Activated T-helper 17 cell treated with anti-CD3 and anti-CD28 coated beads, Interleukin-2, amount 50 U/mL, for 72 hours (primary cell): ENCODE measurements at places on chromosomes 6 and 20. TPM values are rescaled to one million over a fixed set of nuclear protein-coding genes. Genes with fewer than 3 reads are reported as not detected.
A peak's percentile ranks its signal among the peaks of the same experiment; 100 is the strongest.

- ATAC-seq: no peak
Measured at GRCh38 chr6:152086223-152086873, 278.9 kb downstream of the ESR1 start.

MRAP2 gene
- total RNA-seq: not detected

DNA sequence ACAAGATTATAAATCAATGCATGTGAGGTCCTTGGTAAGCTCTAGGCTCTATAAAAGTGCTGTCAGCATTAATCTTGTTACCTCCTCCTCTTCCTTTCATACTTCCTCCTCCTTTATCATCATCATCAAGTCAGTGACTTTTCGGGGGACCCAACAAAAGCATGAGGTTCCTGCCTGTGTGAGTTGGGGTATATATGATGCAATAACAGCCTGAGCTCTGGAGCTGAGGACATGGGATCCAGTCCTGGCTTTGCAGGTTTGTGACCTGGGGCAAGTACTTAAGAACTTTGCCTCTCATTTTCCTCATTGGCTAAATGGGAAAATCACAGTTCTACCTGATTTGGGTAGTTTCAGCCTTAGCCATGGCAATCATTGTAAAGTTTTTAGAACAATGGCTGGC is 7.1 kb upstream of the PHACTR3 start:
- no peak for ATAC-seq

TMEM244 gene
- total RNA-seq: not detected

AGER gene
- 50.2 TPM for total RNA-seq

DNA sequence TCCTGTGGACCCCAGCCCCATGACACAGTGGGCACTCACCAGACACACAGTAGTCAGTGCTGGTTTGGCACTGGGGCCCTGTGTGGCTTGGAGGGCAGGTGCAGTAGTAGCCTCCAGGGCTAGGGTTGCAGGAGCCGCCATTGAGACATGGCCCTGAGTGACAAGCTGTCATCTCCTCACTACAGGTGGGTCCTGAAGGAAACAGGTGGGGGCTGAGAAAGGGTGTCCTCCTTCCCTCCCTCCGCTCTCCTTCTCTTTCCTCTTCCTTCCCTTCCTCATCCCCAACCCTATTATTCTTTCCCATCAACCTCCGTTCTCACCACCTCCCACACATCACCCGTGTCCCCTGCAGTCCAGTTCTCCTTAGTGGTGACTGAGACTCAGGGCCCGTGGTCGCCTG is 10.2 kb downstream of the NOTCH4 start:
- ATAC-seq: no peak

DNA sequence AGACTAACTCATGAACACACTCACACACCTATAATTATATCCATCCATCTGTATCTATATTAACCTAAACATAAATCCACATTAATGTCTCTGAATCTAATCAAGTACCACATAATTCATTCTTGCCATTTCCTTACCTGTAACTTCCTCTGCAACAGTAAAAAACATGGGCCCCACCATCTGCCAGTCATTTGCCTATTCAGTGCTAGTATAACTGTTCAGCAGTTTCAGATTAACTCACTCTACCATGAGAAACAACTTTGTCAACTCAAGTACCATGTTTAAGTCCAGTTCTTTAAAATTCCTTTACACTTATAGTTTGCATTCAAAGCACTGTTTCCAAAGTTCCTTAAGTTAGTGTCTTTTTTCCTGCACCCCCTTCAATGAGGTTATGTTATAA is 68.8 kb downstream of the LAMP5 start:
- ATAC-seq: no peak

FAM184A gene
- total RNA-seq: 9.5 TPM

PHF1 gene
- 27.2 TPM for total RNA-seq

- peak; percentile 36 for ATAC-seq
Measured at GRCh38 chr20:43752561-43753301, 25.9 kb upstream of the GTSF1L start.

ZSCAN31 gene
- total RNA-seq: 0.63 TPM

GRCh38 chr20:44900231-44900854 is 9.5 kb upstream of the PABPC1L start:
- ATAC-seq: peak; percentile 87

- ATAC-seq: no peak
Measured at GRCh38 chr6:154958469-154958868, 36.6 kb upstream of the TIAM2 start.

SLC24A3 gene
- not detected for total RNA-seq

- no peak for ATAC-seq
Measured at GRCh38 chr6:158764926-158765325, 54.2 kb downstream of the EZR start.

GRCh38 chr6:132788658-132789395 is 9.6 kb downstream of the SLC18B1 start:
- ATAC-seq: peak; percentile 54

DNA sequence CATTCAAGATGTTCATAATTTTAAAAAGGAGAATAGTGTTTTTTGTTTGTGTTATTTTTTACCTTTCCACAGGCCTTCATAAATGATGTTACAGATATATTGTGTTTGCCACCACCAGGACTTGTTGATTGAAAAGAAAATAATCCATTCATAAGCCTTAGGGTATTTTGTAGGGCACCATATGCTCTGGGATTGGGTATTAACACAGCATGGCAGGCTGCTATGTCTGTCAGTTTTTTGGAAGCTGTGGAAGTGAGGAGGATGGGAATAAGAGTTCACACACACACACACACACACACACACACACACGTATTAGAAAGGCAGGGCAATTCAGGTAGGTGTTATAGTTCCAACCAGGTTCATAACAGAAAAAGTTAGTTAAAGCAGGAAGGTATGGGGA is 237.9 kb downstream of the HDGFL1 start:
- ATAC-seq: no peak

- peak; percentile 62 for ATAC-seq
Measured at GRCh38 chr6:6724539-6725467, 136.3 kb downstream of the LY86 start.

- no peak for ATAC-seq
Measured at GRCh38 chr6:84816741-84817140, 52.3 kb upstream of the TBX18 start.

- no peak for ATAC-seq
Measured at GRCh38 chr6:132400555-132400882, 756 bp downstream of the MOXD1 start.

GRCh38 chr6:113558431-113558830 is 298.7 kb upstream of the MARCKS start:
- ATAC-seq: no peak

GRCh38 chr6:161094955-161095354 is 103.4 kb downstream of the MAP3K4 start:
- no peak for ATAC-seq

KCNK16 gene
- total RNA-seq: not detected

DNA sequence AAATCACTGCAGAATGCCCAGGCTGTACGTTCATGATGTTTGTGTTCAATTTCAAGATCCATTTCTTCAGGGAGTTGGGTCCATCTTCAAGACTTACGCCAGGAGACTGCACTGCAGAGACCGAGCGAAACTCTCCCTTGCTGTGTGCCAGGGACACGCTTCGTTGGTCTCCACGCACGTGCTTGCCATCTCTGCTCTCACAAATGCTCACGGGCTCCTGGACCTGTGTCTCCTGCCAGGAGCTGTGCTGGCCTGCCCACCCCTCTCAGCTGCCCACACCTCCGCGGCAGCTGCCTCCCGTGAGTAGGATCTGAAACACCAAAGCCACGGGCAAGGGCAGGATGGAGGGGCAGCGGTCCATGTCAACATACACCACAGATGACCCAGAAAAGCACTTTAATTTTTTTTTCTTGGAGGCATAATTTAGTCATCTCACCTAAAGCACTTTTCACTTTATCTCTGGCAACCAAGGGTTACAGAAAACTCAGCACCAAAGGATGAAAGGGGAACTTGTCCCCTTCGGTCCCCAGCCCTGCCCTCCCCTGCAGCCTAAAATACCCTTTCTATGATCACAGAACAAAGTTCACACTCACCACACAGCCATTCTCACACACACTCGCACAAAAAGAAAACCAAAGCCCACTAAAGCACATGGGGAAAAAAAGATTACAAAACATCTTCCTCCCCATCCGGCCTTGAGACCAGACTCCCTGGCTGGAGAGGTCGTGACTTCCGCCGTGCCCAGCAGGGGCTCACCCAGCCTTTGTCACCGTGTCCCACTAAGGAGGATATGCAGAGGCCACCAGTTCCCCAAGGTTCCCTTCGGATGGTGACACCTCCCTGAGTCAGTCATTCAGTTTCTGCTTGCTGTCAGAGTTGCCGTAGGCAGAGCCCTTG is 137.9 kb downstream of the AGPAT4 start:
- ATAC-seq: peak; percentile 66

- ATAC-seq: no peak
Measured at GRCh38 chr20:6017880-6018279, 36.0 kb downstream of the LRRN4 start.

COL21A1 gene
- not detected for total RNA-seq

DNA sequence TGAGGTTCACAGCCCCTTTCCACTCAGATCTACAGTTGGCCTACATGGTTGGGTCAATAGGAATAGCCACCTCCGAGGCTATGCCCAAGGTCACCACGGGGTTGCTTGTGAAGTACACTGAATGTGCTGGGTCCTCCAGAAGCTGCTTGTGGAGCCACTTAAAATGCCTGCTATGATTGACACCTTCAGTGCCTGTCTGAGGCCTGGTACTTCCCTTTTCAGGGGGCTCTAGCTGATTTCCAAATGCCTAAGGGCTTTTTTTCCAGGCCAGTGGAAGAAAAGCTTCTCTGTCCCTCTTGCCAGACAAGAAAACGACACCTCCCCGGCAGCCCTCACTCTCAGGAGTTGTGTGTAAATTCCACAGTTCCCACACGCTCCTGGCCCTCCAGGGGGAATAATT is 6.3 kb upstream of the NXT1 start:
- no peak for ATAC-seq

- ATAC-seq: peak; percentile 64
Measured at GRCh38 chr20:63223121-63223825, 7.3 kb upstream of the YTHDF1 start.

DNA sequence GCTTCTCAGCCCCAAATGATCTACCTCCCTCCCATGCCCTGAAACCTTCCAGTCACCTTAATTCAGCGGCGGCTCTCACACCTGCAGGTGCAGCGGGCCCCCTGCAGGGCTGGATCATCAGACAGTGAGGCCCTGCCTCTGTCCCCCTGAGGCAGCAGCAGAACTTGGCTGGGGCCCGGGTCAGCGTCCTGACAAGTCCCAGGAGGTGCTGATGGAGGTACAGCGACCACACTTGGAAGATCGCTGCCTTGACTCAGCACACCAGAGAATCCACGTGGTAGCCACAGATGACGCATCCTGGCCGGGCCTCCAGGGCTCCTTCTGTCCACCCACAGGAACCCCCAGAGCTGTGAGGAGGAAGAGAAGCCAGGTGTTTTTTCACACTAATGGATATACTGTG is 116.4 kb upstream of the THBS2 start:
- ATAC-seq: peak; percentile 17

SLC17A1 gene
- total RNA-seq: not detected

METTL24 gene
- not detected for total RNA-seq

DNA sequence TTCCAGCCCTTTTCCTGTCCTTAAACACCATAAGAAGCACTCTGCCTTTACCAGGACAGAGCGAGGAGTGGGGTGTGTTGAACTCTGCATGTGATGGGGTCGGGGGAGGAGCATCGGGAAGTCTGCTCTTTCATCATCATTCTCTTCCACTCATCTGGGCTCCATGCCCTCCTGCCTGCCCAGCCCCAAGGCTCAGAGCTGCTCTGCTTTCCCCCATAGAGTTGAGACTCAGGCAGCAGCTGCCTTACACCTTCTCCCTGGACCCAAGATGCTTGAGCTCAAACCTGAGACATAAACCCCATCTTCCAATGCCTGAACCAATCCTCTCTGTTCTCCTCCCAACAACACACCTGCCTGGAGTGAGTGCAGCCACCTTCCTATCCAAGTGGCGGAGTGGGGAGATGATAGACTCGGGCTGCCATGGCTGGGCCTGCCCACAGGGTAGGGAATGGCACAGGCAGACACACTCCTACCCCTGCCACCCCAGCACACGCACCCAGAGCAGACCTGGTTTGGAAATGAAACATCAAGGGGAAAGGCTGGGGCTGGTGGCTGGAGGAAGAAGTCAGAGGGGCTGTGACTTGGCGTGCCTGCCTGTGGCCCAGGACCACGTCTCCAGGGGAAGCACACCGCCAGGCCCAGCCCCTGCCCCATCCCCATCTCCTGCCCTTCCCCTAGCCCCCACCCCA is 28.4 kb downstream of the TFEB start:
- peak; percentile 20 for ATAC-seq

FRS3 gene
- 2.6 TPM for total RNA-seq

DNA sequence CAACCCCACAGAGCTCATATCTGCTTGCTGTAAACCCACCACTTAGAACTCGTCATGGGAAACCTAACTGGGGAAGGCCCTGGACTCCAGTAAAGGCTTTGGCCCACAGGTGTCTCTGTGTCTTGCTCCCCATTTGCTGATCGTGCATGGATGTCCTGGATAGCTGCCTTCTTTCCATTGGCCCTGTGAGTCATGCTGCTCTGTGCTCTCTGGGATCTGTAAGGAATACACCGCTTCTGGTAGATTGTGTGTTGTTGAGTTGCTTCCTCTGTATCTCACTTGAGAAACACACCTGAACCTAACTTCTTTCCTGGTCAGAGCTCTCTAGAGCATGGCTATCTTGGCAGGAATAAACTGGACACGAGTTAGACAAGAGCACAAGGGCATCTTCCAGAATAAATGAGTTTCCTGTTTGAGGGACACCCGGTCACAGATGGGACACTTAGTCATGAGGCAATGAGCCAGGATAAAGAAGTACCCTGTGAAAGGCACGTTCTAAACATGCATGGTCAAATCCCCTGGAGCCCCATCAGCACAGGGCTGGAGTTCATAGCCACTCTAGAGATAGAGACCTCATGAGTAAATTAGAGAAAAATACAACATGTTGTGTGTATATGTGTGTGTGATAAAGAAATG is 99.6 kb upstream of the TMEM170B start:
- no peak for ATAC-seq

HLA-DRB5 gene
- total RNA-seq: 17.6 TPM

DNA sequence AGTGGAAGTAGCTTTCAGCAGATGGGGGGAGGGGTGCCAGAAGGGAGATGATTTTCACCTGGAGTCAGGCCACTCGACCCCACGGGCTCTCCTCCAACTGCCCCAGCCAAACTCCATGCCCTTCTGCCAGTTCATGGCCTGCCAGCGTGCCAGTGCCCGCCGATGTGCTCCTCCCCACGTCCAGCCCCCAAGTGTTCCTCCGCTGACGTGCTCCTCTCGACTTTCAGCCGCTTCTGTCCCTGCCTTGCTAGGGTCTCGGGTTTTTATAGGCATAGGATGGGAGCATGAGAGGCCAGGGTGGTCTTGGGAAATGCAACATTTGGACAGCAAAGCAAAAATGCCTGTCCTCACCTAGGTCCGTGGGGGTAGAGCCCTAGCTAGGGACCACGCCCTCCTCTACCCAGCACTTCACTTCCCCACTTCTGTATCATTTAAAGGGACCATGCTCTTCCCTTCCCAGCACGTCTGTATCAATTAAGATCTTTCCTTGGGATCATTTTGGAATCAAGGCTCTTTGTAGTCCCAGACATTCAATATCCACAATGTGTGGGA is 54.4 kb downstream of the PRND start:
- ATAC-seq: no peak

DNA sequence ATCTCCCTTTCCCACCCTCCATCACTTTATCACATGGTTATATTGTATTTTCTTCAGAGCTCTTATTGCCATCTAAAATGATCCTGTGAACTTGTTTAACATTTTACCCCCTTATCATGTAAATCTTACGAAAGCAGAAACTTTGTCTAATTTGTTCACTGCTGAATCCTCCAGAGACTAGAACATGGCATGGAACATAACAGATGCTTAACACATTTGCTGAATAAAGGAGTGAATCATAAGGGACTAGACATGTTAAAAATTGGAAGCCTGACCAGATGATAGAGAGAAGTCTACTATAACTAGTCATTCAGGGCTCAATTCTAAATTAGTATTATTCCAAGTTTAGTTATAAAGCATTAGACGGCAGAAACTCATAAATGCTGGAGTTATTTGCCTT is 73.3 kb downstream of the MAN1A1 start:
- no peak for ATAC-seq
